ENCODE measurements at places on chromosomes 3 and 15. TPM values are rescaled to one million over a fixed set of nuclear protein-coding genes. Genes with fewer than 3 reads are reported as not detected.

The NAALADL2 gene
- total RNA-seq = 13.9 TPM

The TGM4 gene
- total RNA-seq = not detected

The GOLGA8A gene
- total RNA-seq = 20.2 TPM

The SNURF gene
- total RNA-seq = 40.3 TPM

The KNG1 gene
- not detected for total RNA-seq
